Activated CD4-positive, alpha-beta T cell treated with anti-CD3 and anti-CD28 coated beads, Interleukin-2, amount 50 U/mL, for 48 hours (primary cell): ENCODE measurements at places on chromosomes 6 and 20.

GRCh38 chr6:57267586-57268293 is 45.6 kb upstream of the RAB23 start:
- DNase-seq: peak; percentile 25

DNA sequence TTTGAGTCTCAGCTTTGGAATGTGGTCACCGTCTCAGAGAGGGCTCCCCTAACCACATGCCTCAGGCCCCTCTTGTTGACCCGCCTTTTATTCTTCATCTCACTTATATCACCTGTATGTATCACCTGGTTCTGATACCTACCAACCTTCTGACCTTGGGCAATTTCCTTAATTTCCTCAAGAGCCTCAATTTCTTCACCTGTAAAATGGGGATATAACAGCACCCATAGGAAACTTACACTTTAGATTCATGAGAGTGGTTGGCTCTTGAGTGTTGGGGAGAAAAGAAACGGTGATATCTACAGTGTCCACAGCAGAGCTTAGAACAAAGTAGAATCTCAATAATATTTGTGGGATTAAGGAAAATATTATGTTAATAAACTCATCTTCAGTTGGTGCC is 4.0 kb upstream of the DDX27 start:
- DNase-seq: no peak

DNA sequence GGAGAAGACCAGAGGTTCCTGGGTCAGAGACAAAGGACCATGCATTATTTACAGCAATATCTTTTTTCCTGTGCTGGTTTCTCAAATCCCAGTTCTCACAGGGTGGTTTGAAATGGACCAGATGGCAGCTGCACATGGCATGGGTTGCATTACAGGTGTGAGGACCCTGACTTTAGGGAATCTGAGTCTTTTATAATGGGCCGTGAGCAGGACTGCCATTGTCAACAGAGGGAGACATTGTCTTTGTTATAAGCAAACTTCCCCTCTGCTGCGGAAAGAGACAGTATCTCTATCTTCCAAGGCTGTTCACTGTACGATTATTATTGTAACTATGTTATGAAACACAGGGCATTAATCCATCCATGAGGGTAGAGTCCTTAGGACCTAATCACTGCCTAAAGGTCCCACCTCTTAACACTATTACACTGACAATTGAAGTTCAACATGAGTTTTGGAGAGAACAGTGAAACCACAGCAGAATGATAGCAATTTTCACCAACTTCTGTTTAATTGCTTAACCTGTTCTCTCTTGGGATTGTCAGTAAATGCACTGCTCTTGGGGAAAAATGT is 156.1 kb upstream of the AGPAT4 start:
- no peak for DNase-seq

GRCh38 chr6:26420688-26421171 is 18.7 kb downstream of the BTN3A1 start:
- DNase-seq: no peak

DNA sequence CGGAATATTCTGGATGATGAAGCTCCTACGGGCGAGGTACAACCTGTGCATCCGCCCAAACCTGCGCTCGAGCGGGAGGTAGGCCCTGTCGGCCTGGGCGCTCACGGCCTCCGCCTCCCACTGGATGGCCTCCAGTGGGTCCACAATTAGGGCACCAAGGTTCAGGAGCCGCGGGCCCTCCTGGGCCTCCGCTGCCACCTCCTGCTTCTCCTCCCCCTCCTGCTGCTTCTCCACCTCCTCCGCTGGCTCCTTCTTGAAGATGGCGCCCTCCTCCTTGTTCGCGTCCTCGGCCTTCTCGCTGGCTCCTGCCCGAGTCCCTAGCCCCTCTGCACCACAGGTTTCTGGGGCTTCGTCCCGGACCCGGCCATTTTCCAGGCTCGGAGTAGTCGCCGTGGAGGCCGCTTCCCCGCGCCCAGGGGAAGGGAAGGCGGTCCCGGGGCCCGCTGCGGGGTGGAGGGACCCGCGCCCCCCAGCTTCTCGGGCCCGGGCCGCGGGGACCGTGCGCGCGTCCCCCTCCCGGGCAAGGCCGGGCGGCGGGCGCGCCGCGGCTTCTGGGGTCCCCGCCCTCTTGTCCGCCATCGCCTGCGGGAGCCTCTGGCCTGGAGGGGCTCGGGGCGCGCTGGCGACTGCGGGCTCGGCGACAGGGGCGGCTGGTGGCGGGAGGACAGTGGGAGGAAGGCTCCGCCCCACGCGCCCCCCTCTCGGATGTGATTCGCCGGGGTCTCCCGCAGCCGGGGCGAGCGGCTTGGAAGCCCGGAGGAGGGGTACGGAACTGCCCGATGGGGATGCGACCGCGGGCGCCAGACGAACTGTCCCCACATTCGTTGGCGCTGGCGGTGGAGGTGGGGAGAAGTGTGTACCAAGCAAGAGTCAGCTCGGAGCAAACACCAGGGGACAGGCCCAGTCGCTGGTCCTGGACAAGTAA is 17.6 kb downstream of the PLAGL2 start:
- DNase-seq: peak; percentile 67

GRCh38 chr20:54189630-54190029 is 15.8 kb upstream of the CYP24A1 start:
- no peak for DNase-seq

DNA sequence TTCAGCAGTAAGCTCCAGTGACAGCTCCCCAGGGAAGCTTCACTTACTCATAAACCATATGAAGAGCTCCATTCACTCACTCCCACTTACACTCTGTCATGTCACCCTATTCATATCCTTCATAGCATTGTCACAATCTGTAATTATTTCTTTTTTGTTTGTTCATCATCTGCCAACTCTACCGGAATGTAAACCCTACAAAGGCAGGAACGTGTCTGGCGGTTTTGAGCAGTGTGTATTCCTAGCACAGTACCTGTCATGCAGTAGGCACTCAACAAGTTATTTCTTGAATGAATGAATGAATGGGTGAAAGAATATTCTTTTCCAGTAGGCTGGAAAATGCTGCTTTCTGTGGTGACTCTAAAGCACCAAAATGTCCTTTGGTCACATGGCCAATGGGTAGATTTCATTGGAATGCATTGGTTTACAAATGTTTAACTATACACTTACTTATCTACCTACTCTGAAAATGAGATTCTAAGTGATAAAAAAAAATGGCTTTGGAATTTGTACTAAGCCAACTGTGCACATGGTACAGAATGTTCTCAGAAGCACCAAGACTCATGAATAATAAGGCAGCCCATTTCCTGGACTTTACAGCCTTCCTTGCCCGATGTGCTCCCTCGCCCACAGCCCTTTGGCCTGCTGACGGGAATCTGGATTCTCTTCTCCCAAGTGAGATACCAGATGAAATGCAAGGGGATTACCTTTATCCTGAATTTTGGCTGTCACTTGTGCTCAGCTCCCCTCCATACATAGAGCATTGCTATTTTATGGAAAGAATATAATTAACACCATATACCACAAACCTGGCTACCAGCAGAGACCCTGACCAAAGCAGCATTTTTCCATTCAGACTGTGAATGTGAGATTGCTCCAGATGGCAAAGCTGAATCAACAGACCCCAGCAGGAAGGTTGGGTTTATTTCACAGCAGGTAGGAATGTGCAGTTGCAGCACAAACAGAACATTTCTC is 273.3 kb downstream of the ALDH8A1 start:
- DNase-seq: no peak

GRCh38 chr6:43890197-43891062 is 120.4 kb downstream of the VEGFA start:
- no peak for DNase-seq
